ENCODE measurements at places on chromosomes 2 and 18.

GRCh38 chr2:172047566-172048507 is 37.5 kb upstream of the DLX1 start:
- no peak for DNase-seq

DNA sequence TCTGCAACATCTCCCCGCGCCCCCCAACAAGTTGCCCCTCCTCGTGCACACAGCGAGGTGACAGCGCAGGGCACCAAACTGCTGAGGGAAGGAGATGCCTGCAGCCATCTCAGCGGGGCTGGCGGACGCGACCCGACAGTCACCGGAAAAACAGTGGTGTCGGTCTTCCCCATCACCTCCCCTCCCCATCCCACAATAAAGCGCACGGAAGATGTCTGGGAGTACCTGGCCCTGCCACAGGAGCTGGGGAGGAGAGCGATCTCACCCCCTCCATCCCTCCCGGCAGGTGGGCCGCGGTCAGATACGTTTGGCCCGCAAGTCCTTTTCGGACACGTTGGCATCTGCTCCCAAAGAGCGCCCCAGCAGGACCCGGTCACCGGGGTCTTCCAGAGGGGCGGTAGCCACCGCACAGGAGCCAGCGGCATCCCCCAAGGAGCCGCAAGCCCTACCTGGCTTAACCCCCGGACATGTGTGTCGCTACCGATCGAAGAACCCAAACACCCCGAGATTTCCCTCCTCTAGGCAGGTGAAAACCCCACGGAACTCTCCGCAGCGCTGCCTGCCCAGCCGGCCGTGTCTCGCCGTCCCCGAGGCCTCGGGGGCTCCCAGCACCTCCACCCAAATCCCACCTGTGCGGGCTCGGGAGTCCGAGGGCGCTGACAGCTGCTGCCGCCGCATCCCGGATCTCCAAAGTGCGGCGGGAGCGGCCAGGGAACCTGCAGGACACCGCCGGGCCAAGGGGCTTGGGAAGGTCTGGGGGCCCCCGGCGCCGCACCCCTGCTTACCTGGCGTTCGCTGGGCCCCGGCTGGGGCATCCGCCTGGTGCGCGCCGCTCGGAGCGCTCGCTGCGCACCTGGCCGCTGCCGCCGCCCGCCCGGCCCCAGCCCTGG is 657 bp downstream of the ATP8B1 start:
- DNase-seq: no peak

DNA sequence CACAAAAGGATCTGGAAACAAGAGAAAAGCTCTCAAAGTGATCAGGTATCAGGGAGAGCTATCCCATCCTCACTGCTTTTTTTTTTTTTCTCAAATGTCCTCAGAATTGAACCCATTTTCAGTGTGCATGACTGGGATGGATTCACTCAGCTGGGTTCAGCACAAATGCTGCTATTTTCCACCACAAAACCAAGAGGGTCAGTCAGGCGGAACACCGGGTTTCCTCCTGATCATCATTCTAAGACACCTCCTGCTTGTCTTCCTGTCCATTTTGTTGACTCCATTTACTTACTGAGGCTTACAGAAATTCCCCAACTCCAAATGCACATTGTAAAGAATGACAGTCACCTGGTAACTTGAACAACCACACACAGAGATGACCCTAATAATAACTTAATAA is 39.9 kb downstream of the CYRIA start:
- no peak for DNase-seq

GRCh38 chr18:48898521-48898920 is 52.2 kb downstream of the SMAD7 start:
- DNase-seq: no peak

DNA sequence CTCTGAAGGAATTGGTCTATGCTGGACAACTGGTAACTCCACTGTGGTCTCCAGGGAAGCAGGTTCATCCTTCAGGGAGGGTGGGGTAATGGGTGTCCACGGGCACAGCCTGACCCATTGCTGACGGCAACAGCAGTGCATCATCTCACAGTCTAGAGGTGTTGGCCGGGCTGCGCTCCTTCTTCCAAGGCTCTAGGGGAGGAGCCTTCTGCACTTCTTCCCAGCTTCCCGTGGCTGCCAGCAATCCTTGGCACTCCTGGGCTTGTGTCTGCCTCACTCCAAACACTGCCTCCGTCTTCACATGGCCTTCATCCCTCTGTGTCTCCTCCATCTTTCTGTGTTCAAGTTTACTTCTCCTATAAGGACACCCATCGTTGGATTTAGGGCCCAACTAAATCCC is 166.2 kb downstream of the CTIF start:
- no peak for DNase-seq

DNA sequence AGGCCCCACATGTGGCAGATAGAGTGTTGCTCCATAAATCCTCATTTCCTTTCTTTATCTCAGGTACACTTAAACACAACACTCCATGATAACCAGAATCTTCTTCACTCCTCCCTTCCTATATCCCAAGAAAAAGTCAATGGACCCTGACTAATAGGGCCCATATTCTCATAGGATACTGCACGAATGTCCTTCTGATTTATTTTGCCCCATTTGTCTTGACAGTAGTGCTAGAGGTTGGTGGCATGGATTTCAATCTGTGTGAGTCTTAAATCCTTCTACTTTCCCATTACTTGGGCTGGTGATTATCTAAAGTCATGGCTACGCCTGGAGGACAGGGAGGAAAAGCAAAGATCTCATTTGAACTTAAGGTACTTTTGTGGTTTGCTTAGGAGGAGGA is 156.0 kb downstream of the ACOXL start:
- no peak for DNase-seq

GRCh38 chr2:185618625-185619024 is 120.0 kb upstream of the FSIP2 start:
- DNase-seq: no peak

- DNase-seq: no peak
Observed at GRCh38 chr2:166373105-166373504, 2.6 kb downstream of the SCN9A start.

DNA sequence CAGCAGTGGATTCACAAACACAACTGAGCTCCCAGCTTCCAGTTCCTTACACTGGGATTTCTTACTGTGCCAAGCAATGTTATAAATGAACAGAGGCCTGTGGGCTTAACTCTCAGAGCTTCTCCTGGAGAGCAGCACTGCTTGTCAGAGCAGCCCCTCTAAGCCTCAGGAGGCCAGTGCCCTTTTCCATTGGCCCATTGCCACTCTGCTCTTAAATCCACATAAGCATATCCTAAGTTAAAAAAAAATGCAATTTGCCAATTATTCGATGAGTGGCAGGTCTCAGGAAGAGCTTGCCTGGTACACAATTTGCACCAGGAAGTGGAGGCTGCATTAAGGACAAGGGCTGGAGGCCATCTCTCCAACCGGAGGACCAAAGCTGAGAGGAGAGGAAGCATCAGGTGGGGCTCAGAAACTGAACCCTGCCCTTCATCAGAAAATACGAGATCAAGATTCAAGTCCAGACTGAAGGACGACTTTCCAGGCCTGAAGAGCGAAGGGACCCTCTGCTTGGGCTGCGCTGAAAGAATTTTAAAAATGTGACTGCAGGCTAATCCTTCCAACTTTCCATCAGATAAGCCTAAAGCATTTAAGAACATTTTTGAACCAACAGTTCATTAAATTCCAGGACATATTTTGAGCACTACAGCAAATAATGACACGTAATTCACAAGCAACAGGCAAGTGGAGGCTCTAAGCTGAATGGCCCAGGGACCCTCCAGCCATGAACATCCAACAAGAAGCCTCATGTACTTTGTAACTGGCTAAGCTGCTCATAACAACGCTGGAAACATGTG is 28.4 kb upstream of the PXDN start:
- DNase-seq: no peak

GRCh38 chr2:232761301-232761907 is 15.0 kb downstream of the KCNJ13 start:
- no peak for DNase-seq

- DNase-seq: no peak
Observed at GRCh38 chr2:71856773-71857525, 290.7 kb downstream of the CYP26B1 start.

DNA sequence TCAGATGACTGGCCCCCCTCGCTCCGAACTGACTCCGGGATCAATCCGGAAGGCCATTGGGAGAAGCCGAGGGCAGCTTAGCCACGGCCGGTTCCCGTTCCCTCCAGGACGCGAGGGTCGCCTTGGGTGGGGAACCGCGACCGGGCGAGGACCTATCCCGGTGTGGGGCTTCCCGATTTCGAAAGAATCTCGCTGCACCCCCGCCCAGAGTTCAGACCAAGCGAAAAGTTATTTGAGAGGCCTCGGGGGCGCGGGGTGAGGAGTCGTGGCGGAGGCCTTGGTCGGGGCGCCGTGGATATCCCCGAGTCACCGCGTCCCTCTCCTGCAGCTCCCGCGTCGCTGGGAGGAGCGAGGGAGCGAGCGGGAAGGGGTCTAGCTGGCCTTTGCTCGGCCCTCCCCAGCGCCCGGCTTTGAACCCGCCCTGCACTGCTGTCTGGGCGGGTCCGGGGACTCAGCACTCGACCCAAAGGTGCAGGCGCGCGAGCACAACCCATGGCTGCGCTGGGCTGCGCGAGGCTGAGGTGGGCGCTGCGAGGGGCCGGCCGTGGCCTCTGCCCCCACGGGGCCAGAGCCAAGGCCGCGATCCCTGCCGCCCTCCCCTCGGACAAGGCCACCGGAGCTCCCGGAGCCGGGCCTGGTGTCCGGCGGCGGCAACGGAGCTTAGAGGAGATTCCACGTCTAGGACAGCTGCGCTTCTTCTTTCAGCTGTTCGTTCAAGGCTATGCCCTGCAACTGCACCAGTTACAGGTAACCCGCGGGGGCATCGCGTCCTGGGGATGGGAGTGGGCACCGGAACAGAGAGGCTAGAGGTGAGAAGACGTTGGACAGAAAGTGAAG is at the start of gene CYP27A1:
Gene CYP27A1, plus strand, starts transcription at position 457 of the 837 bp plus-strand sequence. Its CDS starts 36 bp downstream, at position 493.
- no peak for DNase-seq

DNA sequence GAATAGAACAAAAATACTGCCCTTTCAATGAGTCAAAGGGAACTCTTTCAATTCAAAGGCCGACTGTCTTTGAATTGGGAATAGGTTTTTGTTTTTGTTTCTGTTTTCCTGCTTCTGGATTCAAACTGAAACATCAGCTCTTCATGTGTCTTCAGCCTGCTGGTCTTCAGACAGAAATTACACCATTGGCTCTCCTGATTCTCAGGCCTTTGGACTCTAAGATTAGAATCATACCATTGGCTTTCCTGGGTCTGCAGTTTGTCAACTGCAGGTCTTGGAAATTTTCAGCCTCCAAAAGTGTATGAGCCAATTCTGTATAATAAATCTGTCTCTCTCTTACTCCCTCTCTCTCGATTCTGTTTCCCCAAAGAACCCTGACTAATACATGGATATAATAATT is 31.1 kb downstream of the CTLA4 start:
- DNase-seq: no peak

GRCh38 chr2:216888887-216889622 is 29.2 kb upstream of the TNP1 start:
- no peak for DNase-seq

DNA sequence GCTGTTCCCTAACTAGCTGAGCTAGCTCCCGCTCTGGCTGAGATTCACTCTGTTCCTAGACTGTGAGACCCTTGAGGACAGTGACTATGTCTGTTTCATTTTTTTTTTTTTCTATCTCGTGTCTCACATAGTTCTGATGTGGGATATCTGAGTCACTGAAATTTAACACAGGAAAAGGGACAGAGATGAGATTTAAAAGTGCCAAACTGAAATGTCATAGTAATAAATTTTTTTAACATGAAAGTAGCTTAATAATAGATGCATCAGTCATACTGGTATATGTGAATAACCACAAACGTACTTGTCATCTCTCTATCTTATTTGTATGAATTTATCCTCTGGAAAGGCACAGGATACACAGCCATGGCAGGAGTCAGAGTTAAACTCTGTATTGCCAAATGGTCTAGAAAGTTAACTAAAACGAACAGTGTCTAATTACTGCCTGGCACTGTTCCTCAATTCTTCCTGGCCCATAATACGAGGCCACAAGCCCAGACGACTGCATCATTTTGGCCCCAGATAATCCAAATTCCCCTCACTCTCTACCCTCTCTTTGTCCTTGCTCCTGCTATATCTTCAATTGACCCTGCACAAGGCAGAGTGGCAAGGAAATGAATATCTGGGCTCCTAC is 87.5 kb downstream of the SATB2 start:
- no peak for DNase-seq

- DNase-seq: no peak
Observed at GRCh38 chr2:1132328-1132969, 181.8 kb downstream of the SNTG2 start.

GRCh38 chr2:217801115-217801531 is 201.7 kb downstream of the TNS1 start:
- DNase-seq: no peak

- no peak for DNase-seq
Observed at GRCh38 chr2:1418566-1418965, 5.3 kb downstream of the TPO start.

DNA sequence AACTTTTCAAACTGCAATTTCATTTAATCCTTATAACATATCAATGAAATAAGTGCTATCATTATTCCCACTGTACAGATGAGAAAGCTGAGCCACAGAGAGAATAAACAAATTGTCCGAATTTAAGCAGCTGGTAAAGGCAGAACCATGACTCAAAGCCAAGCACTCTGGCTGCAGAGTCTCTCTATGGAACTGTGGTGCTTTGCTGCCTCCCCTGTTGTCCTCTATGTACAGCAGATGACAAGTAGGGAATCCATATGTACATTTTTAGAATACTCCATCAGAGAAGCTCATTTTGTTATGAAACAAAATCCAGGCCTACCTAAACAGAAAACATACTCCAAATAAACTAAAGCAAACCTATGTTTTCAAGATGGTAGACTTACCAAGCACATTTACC is 45.1 kb downstream of the FARSB start:
- no peak for DNase-seq

DNA sequence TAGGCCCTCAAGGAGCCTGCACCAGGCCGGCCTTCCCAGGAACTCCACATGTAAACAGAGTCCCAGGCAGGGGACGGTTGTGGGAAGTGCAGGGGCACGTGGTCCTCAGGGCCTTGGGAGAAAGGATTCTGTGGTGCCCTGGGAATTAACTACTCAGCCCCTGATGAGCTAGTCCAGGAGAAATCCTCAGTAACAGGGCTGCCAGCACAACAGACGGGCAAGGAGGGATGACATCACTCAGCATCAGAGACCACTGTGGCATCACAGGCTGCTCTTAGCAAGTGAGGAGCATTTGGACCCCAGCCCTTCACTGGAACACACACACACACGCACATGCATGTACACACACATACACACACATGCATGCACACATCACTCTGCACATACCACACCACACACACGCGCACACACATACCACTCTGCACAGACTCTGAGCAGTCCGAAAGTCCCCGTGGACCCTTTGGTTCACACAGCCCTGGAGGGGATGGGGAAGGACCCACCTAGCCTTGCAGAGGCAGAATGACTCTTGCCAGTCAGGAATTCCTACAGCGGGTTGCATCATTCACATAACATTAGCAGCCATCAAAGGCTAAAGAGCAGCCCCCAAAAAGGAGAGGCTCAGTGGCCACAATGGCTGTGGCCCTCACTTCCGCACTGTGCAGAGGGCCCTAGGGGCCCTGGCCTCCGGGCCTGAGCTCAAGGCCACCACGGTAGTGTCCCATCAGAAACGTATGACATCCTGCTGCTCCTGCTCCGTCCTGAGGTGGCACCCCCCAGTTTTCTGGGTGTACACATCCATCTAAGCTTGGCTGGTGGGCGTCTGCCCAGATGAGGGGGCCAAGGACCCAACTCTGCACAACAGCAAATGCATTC is 1.9 kb upstream of the NMUR1 start:
- DNase-seq: no peak
